IPS DF 6.9 (cell line): ENCODE measurements at places on chromosomes 11 and 22.

GRCh38 chr22:28220626-28221363 lies 301.7 kb upstream of the PITPNB start:
- DNase-seq = no peak

DNA sequence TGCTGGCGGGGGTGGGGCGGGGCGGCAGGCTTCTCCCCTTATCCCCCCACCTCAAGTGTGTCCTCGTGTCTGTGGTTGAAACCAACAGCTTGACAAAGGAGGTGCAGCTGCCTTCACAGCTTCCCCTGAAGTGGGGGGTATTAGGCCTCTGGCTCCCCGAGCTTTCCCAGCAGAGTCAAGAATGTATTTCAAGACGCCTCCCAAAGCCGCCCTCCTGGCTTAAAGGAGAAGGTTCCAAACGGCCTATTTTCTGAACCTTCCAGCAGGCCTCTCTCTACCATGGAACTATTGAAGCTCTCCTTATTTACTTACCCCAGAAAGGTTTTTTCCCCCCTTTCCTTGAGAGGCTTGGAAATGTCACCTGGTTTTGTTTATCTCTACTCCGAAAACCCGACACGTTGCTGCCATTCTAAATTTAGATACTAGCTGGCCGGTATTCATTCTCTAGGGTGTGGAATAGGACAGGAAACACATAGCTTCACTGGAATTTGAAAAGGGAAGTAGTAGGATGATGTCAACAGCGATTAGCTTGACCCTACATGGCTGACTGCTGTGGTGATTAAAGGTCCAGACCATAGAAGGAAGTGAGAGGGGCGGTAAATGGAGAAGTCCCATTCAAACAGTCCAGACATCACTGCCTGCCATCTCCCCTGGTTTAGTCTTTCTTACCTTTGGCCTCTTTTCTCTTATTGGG lies 671 bp upstream of the PICALM start:
- peak; percentile 29 for DNase-seq

- DNase-seq = no peak
Measured at GRCh38 chr11:63775191-63775590, 6.6 kb upstream of the ZFTA start.

DNA sequence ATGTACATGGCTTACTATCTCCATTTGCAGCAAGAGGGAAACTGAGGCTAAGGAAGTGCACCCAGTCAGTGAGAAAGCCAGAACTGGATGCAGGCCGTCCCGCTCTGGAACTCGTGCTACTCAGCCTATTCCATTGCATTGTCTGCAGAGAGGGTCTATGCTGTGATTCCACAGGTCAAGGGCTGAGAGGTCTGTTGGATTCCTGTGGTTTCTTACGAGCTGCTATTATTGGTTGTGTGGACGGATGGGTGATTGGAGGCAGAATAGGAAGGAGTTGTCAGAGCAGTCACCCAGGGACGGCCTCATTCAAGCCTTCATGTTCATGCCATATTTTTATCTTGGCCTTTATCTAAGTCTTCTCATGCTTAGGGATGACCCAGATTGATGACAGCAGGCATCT lies 33.4 kb downstream of the SCGB1A1 start:
- no peak for DNase-seq

- no peak for DNase-seq
Measured at GRCh38 chr11:84824624-84825023, 802.5 kb downstream of the DLG2 start.

DNA sequence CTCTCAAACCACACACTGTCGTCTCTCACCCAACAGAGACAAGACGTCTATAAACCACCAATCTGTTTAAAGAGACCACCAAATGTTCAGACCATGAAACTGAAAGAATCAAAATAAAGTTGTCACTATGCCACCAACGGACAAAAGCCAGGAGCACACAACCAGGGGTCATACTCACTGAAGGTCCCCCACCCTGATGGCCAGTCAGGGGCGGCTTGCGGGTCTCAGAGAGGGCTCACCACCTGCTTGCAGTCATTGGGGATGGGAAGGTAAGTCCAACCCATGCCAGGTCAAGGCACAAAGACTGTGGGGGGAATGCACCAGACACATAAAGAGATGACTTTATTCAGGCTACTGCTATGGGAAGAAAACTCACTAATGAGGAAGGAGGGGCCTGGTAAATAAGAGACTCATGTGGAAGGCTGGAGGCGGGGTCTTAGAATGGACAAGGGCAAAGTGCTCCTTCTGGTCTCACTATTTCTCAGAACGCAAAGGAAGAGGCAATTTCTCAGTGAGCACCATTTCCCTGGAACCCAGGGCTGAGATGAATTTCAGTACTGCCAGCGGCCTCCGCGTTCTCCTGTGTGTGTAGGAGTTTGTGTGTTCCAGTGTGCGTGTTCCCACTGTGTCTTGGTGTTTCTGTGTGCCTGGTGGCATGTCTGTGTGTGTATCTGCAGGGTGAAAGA lies 17.3 kb downstream of the SCARF2 start:
- no peak for DNase-seq

- DNase-seq = no peak
Measured at GRCh38 chr22:17884893-17885292, 110.6 kb upstream of the BID start.

GRCh38 chr11:27718346-27718862 lies 18.1 kb upstream of the BDNF start:
- no peak for DNase-seq

DNA sequence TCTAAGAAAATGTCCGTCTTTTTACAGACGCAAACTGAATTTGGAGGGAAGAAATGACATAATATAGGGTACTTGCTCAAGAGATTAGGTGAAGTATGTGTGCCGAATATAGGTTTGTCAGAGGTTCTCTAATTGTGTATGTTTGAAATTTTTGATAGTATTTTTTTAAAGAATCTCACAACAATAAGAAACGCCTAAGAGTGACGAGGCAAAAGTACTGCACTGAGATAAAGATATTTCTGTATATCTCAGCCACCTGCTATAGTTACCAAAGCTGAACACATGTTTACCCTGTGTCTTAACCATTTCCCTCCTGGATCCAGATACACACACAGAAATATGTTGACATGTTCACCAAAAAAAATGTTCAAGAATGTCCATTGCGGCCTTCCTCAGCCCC lies 92.0 kb downstream of the PRMT3 start:
- no peak for DNase-seq

GRCh38 chr11:125167292-125167953 lies 2.9 kb downstream of the PKNOX2 start:
- no peak for DNase-seq

DNA sequence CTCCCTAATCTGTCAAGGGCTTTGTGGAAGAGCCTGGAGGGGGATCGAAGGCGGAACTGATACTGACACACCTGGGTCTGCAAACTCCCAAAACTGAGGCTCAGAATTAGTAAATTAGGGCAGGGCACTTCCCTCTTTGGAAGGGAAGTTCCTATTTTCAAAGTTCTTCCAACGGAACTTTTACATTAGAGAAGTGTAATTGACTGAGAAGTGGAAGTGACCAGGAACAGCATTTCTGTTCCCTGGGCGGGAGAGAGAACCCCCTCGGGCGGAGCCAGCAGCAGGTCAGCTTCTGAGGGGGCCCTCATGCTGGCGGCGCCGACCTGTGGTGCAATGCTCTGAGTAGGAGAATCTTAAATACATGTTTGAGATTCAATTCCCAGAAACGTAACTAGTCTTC lies 1.1 kb upstream of the CBL start:
- no peak for DNase-seq

- DNase-seq = no peak
Measured at GRCh38 chr11:35383953-35384352, 35.4 kb downstream of the SLC1A2 start.

GRCh38 chr11:29373725-29374124 lies 643.1 kb downstream of the KCNA4 start:
- no peak for DNase-seq

DNA sequence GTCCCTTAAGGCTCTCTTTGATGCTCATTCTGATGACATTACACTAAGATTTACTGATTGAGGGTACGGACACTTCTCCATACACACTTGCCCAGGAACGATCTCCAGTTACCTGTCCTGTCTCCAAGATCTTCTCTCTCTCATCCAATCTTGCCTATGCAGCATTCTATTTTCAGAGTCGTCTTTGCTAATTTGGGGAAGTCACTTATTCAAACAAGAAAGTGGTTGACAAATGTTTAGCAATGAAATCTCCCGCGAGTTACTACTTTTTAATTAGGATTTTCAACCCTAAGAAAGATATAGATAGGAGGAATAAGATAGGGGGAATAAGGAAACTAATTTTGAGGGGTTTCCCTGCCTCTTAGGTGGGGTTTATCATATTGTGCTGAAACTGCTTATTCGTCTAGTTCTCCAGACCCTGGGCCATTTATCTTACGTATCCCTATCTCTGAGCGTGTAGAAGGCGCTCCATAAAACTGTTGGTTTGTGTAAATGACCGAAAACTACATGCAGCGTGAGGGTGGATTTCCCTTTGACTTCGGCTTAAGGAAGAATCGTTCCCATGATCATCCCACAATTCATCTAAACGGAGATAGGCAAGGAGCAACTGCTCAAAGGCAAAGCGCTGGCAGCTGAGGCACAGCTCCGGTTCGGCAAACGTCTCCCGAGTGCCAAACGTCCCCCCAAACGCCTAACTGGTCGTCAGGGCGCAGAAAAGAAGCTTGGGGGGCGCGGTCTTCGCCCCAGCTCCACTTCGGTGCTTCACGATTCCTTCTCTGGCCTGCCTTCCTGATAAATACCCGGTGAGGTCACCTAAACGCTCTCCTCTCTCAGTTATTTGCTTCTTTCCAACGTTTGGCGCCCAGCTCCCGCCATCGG lies 804 bp downstream of the APIP start:
- DNase-seq = no peak

DNA sequence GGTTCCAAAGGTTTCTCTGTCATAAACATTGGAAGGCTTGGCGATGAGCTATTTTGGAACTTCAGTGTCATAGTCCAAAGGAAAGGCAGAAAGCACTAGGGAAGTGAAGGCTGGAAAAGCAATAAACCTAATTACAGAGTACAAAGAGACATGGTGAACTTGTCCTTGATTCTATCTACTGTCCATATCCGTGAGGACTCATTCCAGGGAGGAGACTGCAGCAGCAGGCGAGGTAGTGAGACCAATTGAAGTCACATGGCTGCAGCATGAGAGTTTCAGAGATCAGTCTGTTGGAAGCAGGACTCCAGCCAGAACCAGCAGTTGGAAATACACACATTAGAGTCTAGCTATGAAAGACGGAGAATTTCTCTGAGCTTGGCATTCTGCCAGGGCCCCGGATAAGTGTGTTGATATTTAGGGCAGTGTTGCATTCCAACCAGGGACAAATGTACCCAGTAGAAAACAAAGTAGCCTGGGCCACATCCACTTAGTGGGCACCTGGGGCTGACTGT lies 54.1 kb upstream of the ARHGAP42 start:
- no peak for DNase-seq

GRCh38 chr11:77181226-77181625 lies 53.2 kb downstream of the MYO7A start:
- no peak for DNase-seq

- DNase-seq = no peak
Measured at GRCh38 chr11:1206391-1207271, 16.2 kb upstream of the MUC5B start.

- no peak for DNase-seq
Measured at GRCh38 chr22:31241200-31241599, 29.1 kb downstream of the LIMK2 start.

- DNase-seq = peak; percentile 43
Measured at GRCh38 chr11:13834463-13834862, 128.1 kb upstream of the SPON1 start.

- no peak for DNase-seq
Measured at GRCh38 chr22:22709719-22710445, 65.5 kb downstream of the GGTLC2 start.
